ENCODE measurements at places on chromosomes 2 and 18.

GRCh38 chr18:22930089-22930713 is 2.9 kb upstream of the RBBP8 start:
- DNase-seq, result peak; percentile 22

DNA sequence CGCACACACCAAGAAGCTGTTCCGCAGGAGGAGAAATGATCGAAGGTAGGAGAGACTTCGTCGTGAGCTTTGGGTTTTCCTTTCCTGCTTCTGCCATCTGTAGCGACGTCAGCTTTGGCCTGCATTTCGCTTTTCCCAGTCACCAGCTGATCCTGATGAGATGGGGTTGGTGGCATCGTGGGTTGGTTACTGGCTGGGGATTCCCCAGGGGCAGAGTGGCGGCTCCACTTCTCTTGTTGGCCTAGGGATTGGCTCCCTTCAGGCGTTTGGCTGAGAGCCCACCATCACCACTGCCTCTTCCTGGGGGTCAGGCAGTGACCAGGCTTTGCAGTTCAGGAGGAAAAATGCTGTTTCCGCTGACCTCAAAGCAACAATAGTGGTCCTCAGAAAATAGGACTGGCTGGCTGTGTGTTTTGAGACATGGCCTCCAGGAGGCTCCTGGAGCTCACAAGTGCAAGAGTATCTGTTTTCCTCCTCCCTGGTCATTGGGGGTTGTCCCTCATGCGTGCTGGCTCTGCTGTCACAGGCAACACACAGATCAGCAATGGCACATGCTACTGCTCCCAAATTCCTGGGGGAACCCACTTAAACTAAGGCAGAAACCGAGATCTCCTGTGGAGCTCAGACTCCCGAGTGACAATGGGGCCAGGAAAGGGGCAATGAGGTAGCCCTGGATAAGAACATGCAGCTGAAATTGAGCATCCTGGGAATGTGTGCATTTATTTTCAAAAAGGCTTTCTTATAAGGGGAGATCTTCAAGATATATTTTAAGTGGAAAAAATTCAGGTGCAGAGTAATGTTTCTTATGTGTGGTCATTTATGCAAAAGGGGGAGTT is 173.0 kb downstream of the CTIF start:
- DNase-seq, result no peak

- no peak for DNase-seq
Measured at GRCh38 chr18:3611313-3612090, 161.5 kb downstream of the TGIF1 start.

GRCh38 chr2:147863835-147864234 is 19.0 kb downstream of the ACVR2A start:
- DNase-seq, result no peak

- DNase-seq, result no peak
Measured at GRCh38 chr2:52356556-52356955, 1324.6 kb upstream of the NRXN1 start.

GRCh38 chr2:215218587-215219577 is 80.5 kb upstream of the ABCA12 start:
- DNase-seq, result no peak

DNA sequence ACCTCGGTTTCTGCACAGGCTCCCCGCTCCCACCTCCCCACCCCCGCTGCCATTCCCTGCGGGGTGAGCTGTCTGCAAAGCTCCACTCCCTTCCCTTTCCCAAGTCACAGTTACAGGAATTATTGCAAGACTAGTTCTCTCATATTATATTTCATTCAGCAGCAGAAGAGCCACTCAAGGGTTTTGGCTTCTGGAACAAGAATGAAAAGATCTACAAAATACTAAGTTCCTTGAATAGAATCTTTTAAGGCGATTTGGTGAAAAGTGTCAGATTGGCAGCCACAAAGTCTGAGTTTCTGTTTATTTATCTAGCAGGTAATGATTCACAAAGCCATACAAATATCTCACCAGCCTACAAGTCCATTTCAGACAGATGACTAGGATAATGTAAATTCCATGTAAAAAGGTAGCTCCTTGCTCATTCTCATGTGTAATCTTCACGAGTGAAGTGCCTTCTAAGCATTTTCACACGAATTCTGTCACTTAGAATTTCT is 221.9 kb upstream of the RBBP8 start:
- no peak for DNase-seq

GRCh38 chr2:81084101-81084500 is 779.5 kb upstream of the LRRTM1 start:
- DNase-seq, result no peak

GRCh38 chr2:201203916-201204654 is 21.1 kb downstream of the CASP10 start:
- peak; percentile 32 for DNase-seq

DNA sequence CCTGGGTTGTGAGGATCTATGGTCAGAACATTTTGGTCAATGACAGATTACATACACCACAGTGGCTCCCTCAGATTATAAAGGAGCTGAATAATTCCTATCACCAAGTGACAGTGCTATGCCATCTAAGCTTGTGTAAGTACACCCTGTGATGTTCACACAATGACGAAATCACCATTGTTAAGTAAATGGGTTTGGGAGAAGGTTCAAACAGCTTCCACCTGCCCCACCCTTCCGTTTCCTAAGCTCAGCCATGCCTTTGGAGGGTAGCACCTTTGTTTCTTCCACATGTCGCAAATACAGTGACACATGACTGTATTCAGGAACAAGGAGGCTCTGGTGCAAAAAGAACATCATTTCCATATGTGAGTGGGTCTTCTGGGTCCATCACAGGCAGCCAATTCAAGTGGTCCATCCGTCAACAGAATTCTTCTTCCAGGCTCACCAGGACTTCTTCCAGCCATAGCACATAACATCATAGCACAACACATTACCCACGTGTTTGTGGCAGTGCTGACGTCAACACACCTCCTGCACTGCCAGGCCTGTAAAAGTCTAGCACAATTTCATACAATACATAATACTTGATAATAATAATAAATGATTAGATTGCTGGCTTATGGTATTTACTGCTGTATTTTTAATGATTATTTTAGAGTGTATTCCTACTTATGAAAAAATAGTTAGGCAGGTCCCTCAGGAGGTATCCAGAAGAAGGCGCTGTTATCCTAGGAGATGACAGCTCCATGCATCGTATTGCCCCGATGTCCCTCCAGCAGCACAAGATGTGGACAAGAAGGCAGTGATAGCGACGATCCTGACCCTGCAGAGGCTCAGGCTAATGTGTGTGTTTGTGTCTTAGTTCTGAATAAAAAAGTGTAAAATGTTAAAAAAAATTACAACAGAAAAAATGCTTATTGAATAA is 264.8 kb downstream of the ANAPC1 start:
- DNase-seq, result no peak

GRCh38 chr2:170276925-170277629 is 99.1 kb downstream of the MYO3B start:
- DNase-seq, result no peak

DNA sequence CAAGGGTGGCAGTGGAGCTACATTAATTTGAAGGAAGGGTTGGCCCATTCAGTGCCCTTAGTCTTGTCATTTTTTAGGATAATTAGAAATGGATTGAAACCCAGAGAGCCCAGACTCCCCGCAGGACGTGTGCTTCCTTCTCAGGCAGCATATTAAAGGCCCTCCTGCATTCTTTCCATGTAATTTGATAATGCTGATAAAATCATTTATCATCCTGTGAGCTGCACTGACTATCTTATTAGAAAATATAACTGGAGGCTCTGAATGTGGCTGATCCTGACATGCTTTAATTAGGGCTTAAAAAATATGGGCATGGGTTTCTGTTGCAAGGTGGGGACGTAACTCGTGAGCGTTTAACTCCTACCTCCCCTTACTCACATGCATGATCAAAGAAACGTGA is 148.1 kb downstream of the ACKR3 start:
- no peak for DNase-seq

DNA sequence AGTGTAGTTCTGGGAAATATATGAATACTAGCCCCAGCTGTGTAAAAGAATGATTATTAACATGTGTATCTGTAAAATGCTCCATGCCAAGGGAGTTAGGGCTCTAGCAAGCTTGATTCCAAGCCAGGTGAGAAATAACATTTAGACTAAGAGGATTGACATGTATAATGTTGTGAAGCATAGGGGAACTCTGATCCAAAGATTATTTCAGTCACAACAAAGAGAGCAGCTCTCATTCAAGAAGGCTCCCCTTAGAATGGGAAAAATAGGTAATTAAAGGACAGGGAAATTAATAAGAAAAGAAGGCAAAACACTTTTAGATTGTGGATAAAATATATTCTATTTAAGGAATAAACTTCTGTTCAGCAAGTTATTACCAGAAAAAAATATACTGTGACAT is 347.3 kb upstream of the CDH7 start:
- no peak for DNase-seq

DNA sequence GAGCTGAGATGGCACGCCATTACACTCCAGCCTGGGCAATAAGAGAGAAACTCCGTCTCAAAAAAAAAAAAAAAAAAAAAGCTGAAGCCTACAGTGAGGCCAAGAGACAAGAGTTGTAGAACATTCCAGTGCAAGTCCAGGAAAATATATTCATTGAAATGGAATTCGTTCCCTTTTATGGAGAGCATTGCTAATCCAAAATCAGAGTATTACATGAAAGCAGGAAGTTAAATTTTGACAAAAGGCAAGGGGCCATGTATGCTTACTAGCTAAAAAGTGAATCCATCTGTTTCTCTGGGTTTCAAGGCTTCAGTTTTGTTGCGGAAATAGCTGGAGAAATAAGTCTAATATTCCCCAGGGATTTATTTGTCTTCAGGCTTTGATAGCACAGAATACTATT is 471.7 kb downstream of the THSD7B start:
- DNase-seq, result peak; percentile 88

GRCh38 chr2:36409935-36410334 is 54.4 kb downstream of the CRIM1 start:
- no peak for DNase-seq

DNA sequence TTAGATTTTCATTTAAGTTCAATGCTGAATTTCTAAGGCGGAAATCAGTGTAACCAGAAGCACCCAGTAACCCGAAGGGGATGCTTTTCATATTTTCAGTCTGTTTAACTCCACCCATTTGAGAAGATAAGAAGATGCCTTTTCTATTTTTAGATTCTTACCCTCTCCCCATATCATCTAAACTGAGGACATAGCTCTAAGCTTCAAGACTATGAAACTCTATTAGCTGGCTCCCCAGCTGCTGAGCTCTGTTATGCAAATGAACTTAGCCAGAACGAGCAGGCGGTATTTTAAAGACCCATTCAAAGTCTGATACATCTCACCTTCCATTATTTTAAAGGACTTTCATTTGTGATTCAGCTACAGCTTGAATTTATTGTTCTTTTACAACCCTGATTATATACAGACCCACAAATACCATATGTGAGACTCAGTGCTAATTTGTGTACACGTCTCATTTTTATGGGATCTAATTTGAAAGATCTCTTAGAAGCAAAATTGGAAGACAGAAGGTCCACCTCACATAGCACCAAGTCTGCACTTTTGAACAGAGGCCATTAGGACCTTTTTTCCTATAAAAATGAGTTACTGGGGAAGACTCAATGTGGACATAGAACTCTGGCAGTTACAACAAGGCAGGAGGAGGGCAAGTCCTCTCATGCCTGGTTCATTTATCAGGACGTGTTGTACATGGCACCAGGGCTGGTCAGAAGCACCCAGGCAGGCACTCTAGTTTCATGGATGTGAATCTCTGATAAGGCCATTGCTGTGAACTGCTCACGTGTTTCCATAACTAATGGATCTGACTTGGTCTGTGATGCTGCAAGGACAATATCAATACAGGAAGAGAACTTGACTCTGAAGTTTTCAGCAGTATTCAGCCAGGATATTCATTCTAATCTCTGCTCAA is 16.3 kb downstream of the CDC42EP3 start:
- DNase-seq, result no peak

- DNase-seq, result no peak
Measured at GRCh38 chr2:11870584-11870983, 124.2 kb downstream of the LPIN1 start.

Measured in fibroblast of skin of left quadriceps (primary cell).